Skin of body (tissue), 3 donors: ENCODE measurements at places on chromosomes 1 and 21.

- no peak for DNase-seq
These were observed 1.3 kb downstream of the TAF5L start for GRCh38 chr1:229624521-229625070.

DNA sequence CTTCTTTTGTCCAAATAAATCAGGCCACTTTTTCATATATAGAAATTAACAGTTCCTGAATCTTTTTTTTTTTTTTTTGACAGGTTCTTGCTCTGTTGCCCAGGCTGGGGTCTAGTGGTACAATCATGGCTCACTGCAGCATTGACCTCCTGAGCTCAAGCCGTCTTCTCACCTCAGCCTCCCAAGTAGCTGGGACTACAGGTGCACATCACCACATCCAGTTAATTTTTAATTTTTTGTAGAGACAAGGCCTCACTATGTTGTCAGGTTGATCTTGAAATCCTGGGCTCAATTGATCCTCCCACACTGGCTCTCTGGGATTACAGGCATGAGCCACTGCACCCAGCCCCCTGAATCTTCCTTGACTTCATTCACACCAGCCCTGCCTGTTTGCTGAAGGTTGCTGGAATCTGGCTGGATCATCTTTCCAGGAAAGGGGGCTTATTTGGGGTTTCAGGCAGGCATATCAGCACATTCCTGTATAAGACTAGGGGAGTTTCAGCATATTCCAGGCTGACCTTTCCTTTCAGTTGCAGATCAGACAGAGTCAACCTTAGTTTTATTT is 78.2 kb upstream of the ARHGAP29 start:
- DNase-seq, result no peak

- no peak for DNase-seq
These were observed 19.8 kb downstream of the KMO start for GRCh38 chr1:241551759-241552638.

DNA sequence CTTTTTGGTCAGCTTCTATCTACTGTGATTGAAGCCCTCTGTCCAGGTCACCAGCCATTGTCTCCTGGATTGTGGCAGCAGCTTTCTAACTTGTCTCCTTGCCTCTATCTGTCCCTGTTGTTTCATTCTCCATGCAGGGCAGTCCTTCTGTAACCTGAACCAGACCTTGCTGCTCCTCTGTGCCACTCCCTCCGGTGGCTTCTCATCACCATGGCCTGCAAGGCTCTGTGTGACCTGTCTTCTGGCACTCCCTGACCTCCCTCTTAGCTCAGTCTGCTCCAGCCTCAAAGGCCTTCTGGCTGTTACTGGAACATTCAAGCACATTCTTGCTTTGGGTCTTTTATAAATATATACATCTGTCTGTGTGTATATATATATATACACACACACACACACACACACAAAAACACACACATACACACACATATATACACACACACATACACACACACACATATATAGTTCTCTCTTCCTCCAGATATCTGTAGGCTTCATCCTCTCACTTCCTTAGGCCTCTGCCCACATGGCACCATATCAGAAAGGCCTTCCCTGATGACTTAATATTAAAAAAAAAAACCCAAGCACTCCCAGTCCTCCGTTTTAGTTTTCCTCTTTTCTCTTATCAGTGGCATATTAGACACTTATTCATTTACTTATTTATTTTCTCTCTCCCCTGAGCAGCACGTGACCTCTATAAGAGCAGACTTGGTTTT is 21.2 kb upstream of the JUN start:
- DNase-seq, result no peak

GRCh38 chr1:61261595-61261994 is 179.2 kb downstream of the NFIA start:
- DNase-seq, result no peak

GRCh38 chr1:220681220-220681880 is 8.8 kb upstream of the C1orf115 start:
- DNase-seq, result no peak

- no peak for DNase-seq
These were observed 9.3 kb downstream of the PCSK9 start for GRCh38 chr1:55048453-55049270.
